ENCODE measurements at places on chromosomes 12 and 14. TPM values are rescaled to one million over a fixed set of nuclear protein-coding genes. Genes with fewer than 3 reads are reported as not detected.

DNA sequence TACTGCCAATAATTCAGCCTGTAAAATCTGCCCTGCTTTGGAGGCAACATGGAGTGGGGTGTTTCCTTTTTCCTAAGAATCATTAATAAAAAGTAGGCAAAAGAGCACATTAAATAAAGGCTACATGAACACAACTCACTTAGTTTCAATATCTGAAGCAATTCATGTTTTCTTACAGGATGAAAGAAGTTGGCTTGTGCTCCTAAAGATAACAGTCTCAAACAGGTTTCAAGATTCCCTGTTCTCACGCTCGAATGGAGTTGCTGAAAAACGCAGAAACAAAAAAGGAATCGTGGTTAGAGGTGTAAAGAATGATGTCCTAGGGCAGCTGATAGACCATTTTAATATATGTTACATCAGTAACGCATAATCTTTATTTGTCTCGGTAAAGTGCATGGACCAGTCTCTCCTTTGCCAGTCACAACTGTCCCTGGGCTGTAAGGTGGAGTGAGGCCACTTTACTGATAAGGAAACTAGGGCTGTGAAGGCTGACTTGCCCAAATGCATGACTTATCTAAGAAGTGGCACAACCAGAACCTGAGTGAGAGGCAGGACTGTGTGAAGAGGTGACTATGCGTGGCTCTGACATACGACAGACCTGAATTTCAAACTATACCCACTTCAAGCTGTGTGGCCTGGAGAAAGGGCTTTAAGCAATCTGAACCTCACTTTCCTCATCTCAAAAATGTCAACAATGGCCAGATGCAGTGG is 12.6 kb downstream of the GIT2 start:
- H3K4me1 ChIP-seq, result peaks cover 15% of the 10 kb centered on the region
- no peaks in the 10 kb centered on the region for H3K27me3 ChIP-seq
- H3K27ac ChIP-seq, result no peak overlapping the region
- H3K4me3 ChIP-seq, result no peak overlapping the region
- peaks cover 99% of the 10 kb centered on the region for H3K36me3 ChIP-seq

GRCh38 chr14:76724651-76725550 is 36.4 kb upstream of the VASH1 start:
- DNase-seq, result no peak
- H3K27ac ChIP-seq, result no peak overlapping the region
- no peaks in the 10 kb centered on the region for H3K36me3 ChIP-seq
- peaks cover 34% of the 10 kb centered on the region for H3K4me1 ChIP-seq

Gene KRT77
- not detected for total RNA-seq

DNA sequence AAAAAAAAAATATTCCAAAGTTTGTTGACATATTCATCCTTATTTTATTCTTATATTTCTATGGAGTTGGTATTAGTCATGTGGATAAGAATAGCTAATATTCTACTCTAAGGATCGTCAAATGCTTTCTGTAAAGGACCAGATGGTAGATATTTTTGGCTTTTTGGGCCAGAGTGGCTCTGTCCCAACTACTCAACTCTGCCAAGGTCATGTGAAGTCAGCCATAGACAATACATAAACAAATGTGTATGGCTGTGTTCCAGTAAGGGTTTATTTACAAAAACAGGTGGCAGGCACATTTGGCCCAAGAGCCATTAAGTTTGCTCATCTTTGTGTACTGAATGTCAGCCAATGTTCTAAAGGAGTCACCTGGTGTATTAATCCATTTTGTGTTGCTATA is 131.8 kb downstream of the TBX5 start:
- no peaks in the 10 kb centered on the region for H3K27me3 ChIP-seq
- H3K27ac ChIP-seq, result no peak overlapping the region
- no peak overlapping the region for H3K4me3 ChIP-seq
- DNase-seq, result no peak

DNA sequence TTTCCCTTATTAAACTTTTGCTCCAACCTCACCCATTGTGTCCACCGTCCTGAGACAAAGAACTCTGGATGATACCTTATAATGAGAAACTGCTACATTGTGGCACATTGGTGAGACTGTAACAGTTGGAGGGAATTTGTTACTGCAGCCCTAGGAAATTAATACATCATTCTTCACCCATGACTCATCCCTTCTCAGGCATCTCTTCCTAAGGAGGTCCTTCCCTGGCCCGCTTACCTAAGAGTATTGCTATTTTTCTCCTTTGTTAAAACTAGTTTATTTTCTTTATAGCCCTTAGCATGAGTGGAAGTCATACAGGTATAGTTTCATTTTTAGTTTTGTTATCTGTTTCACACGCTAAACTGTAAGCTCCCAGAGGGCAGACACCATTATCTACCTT is 87.1 kb downstream of the TMEM260 start:
- H3K4me1 ChIP-seq, result no peaks in the 10 kb centered on the region
- no peak overlapping the region for H3K4me3 ChIP-seq
- no peak overlapping the region for H3K27ac ChIP-seq

Gene NUAK1
- 11.7 TPM for total RNA-seq
